CD4-positive, alpha-beta T cell treated with Interleukin-10 for 1 hour (primary cell): ENCODE measurements at places on chromosomes 2 and 18.
A peak's percentile ranks its signal among the peaks of the same experiment; 100 is the strongest.

GRCh38 chr2:232973011-232973735 is 39.9 kb downstream of the NGEF start:
- no peak for DNase-seq

GRCh38 chr2:221044781-221045180 is 527.3 kb downstream of the EPHA4 start:
- no peak for DNase-seq

- DNase-seq = no peak
These were observed 115.1 kb downstream of the CDH20 start for GRCh38 chr18:61448316-61448715.

DNA sequence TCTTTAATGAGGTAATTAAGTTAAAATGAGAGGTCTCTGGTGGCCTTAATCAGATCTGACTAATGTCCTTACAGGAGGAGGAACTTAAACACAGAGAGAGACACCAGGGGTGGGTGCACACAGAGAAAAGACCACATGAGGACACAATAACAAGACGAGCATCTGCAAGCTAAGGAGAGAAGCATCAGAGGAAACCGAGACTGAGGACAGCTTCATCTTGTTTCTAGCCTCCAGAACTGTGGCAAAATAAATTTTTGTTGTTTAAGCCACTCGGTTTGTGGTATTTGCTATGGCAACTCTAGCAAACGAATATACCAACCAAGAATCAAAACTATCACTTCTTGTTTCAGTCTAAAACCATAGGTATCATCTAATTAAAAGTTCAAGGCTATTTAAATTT is 400.1 kb downstream of the PID1 start:
- no peak for DNase-seq

- no peak for DNase-seq
These were observed 93.7 kb upstream of the RAB6C start for GRCh38 chr2:129885735-129886134.

- no peak for DNase-seq
These were observed 166.0 kb downstream of the AGAP1 start for GRCh38 chr2:235659767-235660322.

GRCh38 chr2:108971661-108972566 is 17.1 kb downstream of the EDAR start:
- DNase-seq = no peak

DNA sequence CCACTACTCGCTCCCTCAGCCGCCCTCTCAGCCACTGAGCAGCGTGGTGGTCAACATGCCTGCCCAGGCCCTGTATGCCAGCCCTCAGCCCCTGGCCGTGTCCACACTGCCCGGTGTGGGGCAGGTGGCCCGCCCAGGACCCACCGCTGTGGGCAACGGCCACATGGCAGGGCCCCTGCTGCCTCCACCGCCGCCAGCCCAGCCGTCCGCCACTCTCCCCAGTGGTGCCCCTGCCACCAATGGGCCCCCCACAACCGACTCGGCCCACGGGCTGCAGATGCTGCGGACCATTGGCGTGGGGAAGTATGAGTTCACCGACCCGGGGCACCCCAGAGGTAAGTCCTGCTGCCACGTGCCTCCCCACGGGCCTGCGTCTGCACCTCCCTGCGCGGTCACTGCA is 257.5 kb downstream of the KLHL29 start:
- DNase-seq = no peak

- DNase-seq = no peak
These were observed 28.6 kb downstream of the PLA2R1 start for GRCh38 chr2:160033732-160034392.

- peak; percentile 59 for DNase-seq
These were observed at the start of gene DNMT3A for GRCh38 chr2:25341753-25342371. Gene DNMT3A, minus strand, starts transcription at chr2:25341925. Its CDS starts 27,941 bp downstream, at chr2:25313984.

GRCh38 chr2:214519258-214519818 is 108.5 kb downstream of the VWC2L start:
- DNase-seq = no peak

DNA sequence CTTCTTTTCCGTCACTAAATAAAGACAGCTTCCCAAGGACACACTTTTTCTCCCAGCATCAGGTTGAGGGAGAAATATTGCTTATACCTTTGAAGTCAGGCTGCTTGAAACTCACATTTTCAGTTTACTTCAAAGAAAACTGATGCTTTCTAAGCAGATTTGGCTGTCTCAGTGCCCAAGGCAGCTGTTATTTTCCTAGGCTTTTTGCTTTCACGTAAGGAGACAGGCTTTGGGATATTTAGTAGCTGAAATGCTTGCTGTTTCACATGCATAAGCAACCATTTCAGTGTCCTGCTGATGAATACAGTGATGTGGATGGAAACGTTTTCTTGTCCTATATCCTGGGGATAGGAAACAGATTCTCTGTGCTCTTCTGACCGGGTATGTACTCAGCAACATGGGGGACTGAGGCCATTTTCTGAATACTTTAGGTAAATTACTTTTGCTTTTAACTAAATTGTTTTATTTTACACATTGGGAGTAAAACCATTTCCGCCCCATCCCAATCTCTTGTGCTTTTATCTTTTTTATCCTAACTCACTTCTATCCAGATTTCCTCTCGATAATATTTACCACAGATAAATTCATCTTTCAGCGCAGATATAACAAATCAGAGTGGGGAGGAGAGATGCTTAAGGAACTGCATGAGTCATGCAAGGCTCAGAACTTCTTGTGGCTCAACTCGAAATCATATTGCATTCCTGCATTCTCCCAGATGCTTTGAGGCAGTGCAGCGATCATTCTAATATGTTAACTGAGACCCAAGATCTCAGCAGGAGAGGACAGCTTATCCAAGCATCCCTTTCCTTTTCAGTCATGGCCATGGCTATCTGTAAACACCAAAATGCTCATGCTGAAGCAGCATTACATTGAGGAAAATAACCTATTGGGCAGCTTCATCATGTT is 22.2 kb downstream of the GALR1 start:
- DNase-seq = no peak

- peak; percentile 12 for DNase-seq
These were observed 94.0 kb downstream of the PLA2R1 start for GRCh38 chr2:159968279-159968900.

DNA sequence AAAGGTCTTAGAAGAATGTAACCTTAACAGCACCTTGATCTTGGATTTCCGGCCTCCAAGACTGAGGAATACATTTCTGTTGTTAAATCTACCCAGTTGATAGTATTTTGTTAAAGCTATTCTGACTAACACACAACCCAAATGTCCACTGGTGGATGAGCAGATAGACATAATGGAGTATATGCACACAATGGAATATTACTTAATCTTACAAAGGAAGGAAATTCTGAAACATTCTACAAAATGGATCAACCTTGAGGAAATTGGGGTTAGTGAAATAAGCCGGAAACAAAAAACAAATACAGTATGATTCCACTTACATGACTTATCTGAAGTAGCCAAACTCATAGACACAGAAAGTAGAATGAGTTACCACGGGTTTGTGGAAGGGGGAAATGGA is 168.7 kb downstream of the ZNF804A start:
- no peak for DNase-seq

DNA sequence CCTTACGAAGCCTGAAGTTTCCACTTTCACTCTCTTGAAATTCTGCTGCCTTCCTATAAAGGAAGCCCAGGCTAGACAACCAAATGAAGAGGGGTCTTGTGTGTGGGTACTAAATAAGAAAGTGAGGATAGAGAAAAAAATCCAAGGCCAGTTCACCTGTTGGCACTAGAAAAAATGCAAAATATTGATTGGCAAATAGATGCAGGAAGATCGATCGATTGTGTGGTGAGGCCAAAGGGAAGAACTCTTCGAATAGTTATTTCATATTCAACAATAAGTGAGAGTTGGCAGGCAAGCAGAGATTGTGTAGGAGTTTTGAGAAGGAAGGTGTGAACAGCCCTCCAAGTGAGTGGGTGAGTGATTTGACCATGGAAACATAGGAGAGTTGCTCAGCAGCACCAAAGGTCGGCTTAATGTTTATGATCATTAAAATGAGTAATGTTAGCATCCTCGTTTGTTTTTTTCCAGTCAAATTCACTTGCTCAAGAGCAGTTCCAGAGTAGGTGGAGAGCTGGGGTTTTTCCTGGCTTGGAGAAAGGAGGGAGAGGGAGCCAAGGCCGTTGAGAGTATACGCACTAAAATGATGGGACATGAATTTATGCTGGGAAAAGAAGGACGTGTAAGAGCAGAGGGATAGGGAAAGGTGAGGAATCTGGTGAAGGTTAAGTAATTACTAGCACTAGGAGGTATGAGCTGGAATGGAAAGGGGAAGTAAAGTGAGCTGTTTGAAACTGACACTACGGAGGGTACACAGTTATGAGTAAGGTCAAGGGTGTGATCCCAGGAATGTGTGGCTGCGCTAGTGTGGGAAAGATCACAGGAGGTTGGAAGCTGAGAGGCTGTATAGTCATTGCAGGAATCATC is 1.1 kb upstream of the NAPG start:
- no peak for DNase-seq

DNA sequence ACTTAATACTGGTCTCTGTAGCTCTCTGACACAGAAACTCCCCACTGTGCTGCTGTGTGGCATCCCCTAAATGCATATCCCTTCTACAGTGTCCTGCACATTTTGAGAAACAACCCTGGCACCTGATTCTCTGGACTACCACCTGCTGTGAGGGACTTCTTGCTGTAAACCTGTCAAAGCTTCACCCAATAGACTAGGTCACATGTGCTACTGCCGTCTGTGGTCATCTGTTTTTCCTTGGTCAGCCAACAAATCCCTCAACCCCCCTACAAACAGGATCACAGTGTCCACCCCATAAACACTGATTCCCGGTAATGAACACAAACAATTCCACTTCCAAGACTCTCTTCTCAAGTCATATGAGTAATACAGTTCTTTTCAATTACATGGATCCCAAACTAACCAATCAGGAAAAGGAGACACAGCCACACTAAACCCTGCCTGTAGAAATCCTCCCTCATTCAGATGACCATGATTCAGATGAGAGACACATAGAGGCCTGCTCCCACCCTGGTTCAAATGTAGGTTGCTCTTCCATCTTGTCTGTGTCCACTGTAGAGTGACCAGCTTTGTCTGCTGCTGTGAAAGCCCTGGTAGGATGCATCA is 1157.4 kb downstream of the RPIA start:
- no peak for DNase-seq

DNA sequence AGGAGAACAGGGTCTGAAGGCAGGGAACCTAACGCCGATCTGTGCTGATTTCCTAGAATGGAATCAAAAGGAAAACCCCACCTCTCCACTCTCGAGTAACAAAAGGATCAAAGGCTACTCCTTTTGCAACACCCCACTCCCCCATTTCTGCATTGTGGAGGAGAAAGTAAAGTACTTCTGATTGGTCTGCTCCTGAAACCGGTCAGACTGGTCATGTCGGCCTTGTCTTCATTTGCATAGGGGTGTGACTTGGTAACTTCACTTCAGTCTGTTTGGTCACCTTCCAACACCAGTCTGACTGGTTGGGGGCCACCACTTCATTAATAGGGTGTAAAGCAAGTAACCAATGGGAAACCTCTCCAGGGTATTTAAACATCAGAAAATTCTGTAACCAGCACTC is 771.9 kb downstream of the ERBB4 start:
- no peak for DNase-seq

GRCh38 chr2:190792956-190793888 is 87.4 kb upstream of the GLS start:
- no peak for DNase-seq

- DNase-seq = no peak
These were observed 422.7 kb downstream of the FBXO15 start for GRCh38 chr18:73724958-73725357.

GRCh38 chr2:70212298-70212932 is 21.6 kb upstream of the C2orf42 start:
- DNase-seq = no peak

DNA sequence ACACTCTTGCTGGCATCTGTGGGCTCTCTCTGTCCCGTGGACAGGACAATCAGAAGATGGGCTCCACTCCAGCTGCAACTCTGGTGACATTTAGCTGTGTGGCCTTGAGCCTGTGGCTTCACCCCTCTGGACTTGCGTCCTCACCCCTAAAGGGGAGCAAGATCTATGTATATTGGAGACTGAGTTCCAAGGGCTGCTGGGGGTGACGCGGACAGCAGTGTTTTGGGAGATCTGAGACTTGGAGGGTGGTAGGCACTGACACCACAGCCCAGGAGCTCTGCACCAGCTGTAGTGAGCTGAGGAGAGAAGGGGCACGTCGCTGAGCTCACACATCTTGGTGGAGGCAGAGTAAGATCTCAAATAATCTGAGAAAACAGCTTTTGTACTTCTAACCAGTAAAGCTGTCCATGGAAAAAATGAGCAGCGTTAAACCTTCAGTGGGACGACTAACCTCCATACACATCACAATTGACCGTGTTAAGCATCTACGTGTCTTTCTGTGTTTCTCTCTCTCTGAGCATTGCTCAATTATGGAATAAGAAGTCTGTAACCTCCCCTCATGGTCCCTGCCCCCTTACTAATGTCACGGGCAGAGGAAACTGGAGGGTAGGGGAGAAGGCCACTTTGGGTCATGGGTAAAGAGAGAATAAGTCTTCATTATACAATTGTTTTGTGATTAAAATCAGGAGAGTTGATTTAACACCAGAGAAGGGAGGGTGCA is 85.8 kb downstream of the SH3RF3 start:
- DNase-seq = no peak

- peak; percentile 32 for DNase-seq
These were observed 9.2 kb downstream of the PTMA start for GRCh38 chr2:231717281-231718171.

- no peak for DNase-seq
These were observed 260.0 kb upstream of the HS6ST1 start for GRCh38 chr2:128578406-128579390.

- DNase-seq = no peak
These were observed 354.9 kb upstream of the CDH20 start for GRCh38 chr18:60978338-60978737.

DNA sequence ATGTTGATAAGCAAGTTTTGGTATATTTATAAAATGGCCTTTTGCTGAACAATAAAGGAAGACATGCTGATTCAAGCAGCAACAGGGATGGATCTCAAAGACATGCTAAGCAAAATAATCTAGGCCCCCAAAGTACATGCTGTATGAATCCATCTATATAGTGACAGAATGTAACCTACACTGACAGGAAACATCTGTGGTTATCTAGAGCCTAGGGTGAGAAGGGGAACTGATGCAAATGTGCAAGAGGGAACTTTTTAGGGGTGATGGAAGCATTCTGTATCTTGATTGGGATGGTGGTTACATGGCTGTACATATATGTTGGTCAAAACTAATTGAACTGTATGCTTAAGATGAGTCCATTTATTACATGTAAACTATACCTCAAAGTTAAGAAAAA is 24.2 kb downstream of the CNRIP1 start:
- DNase-seq = no peak

GRCh38 chr2:10009811-10010781 is 33.3 kb upstream of the KLF11 start:
- no peak for DNase-seq
